ENCODE measurements at places on chromosomes 5 and 9.

DNA sequence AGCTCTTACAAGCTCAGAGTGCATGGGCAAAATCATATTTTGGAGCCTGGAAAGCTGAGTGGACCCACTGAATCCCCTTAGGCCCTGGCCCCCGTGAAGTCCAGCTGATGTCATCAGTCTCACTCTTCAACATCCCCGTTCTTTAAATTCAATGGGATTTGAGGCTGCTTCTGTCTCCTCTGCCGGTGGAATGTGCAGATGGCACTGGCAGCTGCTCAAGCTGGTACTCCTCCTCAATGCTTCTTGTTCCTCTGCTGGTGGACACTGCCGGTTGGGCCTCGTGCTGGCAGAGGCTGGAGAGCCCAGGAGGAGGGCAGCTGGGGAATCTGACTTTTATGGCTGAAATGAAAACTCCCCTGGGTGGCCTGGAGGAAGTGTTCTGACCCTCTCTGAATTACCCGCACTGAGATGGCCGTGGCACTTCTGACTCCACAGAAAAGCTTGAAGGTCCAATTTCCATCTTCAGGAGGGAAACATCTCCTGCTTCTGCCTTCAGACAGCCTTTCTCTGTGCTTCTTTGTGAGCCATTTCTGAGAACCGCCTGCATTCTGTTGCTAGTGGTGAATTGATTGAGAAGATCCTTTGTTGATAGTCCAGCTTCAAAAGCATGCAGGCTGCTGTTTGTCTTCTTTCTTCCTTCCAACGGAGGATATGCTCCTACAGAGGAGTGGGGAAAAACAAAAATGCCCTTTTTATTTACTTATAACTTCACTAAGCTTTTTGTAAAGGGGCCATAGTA is 298.9 kb downstream of the TMEM38B start:
- no peak for DNase-seq

GRCh38 chr9:72150127-72150526 is 887 bp downstream of the GDA start:
- DNase-seq, result no peak

DNA sequence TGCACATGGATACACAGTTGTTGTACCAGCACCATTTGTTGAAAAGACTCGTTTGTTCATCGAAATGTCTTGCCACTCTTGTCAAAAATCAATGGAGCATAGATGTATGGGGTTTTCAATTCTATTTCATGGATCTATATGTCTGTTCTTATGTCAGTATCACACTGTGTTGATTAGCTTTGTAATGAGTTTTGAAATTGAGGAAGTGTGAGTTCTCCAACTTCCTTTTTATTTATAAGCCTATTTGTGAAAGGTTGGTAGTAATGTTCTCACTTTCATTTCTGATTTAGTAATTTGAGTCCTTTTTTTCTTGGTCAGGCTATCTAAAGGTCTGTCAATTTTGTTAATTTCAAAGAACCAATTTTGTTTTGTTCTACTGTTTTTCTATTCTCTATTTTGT is 26.1 kb downstream of the ZNF510 start:
- no peak for DNase-seq

DNA sequence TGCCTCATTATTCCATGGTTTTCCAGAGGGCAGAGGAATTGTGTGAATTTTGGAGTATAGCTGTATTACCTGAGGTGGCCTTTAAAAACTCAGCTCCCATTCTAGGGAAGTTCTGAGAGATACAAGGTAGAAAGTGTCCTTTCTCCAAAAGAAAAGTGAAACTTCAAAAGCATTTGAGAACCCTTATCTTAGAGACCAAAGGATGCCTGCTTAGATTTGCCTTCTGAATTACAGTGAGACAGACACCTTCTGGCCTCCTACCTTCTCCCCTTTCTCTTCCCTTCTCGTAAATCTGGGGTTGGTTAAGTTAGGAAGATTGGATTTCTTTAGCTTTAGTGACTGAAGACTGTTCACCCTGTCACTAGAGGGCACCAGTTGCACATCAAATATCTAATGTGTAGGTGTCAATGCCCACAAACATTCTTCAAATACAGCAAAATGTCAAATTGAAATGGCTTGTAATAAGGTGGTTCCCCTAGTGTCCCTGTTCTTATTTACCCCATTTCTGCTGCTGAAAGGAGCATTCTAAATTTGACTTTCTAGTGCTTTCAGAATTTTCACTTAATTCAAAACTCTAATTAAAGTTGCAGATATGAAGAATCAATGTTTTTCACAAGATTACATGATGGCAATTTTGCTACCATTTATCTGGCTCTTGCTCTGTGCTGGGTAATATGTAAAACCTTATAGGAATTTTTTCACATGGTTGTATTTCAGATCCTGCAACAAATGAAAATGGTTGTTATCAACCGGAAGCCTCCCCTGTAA is 46.7 kb downstream of the PRRC1 start:
- DNase-seq, result peak; percentile 51

- DNase-seq, result no peak
Measured at GRCh38 chr9:72635197-72635596, 113.8 kb downstream of the TMC1 start.

GRCh38 chr5:118554981-118555380 is 433.4 kb downstream of the DTWD2 start:
- DNase-seq, result no peak

DNA sequence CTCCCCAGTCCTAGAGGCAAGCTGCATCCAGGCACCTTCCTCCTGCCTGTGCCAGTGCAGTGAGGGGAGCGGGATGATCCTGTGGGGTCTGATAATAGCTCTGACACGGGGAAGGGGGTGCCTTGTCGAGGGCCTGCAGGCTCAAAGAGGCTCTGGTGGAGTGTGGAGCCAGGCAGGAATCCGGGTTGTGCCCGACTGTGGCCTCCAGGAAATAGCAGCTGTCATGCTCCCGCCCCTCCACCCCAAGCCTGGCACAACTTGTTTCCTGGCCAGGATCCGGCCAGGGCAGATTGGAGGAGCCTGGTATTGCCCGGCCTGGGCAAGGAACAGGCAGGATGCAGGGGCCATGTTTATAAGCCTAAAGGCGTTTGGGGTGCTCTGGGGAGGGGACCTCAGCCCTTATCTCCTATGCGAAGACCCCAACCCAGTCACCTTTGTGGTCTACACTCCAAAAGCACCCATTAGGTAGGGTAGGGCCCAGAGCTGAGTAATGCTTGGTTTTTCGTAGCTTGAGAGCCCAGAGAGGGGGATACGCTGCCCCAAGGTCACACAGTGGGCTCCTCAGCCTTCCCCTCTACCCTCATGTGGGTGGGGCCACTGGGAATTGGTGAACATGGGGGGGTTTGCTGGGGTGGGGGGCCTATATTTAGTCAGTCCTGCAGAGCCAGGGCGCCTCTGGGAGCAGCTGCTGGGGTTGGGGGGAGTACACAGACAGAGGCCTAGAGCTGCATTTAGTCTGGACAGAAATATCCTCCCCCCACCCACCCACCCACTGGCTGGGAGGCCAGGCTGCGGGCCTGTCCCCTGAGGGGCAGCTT is 12.2 kb downstream of the CXXC5 start:
- DNase-seq, result no peak

Measured in NCI-H1105 treated with DMSO at 0.1 percent for 48 hours (cell line).